ENCODE measurements at places on chromosomes 12 and 14.

DNA sequence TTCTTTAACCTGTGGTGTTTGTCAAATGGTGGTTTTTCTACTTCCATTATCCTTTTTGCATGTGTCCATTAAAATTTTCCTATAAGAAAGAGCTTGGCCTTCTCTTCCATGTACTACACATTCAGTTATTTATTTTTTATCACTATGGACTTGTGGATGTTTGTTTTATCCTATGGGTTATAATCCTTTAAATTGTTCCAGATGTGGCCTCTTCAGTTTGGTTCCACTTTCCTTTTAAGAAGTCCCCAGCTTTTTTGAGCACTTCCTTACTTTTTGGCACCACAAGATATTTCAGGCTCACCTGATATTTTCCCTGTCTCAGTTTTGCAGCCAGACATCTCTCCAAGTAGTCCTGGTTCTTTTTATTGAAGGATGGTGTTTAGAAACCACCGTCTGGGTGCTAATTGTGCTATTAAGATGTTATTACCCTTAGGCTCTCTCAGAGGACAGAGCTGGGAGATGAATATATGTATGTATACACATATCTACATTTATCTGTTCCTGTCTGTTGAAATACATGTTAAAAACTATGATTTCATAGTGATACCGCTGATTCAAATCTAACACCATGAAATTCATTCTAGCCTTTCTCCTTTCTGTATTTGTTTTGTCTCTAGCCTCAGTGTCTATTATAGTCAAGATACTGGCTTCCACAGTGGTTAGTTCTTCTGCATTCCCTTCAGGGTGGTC is 408.5 kb upstream of the RGS6 start:
- no peak for DNase-seq

DNA sequence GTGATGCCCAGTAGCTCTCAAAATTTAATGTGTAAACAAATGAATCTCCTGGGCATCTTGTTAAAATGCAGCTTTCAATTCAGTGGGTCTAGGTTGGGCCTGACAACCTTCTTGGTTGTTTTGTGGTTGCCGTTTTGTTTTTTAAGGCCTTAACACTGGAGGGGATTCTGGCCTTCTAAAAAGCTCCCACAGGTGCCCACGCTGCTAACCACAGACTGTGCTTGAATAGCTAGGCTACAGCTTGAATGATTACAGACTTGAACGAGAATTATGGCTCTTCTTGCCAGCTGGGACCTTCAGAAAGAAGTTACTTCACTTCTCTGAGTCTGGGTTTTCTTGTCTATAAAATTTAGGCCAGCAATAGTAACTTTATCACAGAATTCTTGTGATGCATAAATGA is 1.3 kb upstream of the FLVCR2 start:
- no peak for DNase-seq

DNA sequence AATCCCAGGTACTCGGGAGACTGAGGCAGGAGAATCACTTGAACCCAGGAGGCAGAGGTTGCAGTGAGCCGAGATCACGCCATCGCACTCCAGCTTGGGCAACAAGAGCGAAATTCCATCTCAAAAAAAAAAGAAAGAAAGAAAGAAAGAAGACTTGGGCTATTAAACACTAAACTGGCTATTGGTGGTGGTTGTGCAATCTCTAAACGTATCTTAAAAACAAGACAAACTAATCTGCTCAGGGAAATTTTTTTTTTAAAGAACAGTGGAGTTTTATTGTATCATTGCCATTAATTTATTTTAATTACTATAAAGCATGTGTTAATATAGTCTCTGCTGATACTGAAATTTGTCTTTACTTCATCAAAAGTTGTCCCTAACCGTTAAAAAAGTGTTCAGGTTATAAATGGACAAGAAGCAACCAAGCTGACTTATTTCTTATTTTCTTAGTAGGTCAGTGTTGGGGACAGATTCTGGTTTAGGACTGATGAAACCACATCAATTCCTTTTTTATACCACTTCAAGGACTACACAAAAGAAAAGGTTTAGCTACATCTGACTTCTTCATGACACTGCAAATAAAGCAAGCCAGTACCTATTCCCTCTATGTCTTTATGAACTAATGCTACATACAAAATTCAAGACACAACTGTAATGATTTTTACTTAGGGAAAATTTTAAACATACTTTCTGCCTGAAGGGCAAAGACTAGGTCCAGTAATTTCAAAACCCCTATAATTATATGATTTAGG is 68.7 kb upstream of the KRAS start:
- DNase-seq = no peak

- no peak for DNase-seq
These were observed 51.2 kb downstream of the PITPNM2 start for GRCh38 chr12:123099560-123100192.

GRCh38 chr12:127126260-127126628 is 1140.7 kb upstream of the TMEM132C start:
- no peak for DNase-seq

DNA sequence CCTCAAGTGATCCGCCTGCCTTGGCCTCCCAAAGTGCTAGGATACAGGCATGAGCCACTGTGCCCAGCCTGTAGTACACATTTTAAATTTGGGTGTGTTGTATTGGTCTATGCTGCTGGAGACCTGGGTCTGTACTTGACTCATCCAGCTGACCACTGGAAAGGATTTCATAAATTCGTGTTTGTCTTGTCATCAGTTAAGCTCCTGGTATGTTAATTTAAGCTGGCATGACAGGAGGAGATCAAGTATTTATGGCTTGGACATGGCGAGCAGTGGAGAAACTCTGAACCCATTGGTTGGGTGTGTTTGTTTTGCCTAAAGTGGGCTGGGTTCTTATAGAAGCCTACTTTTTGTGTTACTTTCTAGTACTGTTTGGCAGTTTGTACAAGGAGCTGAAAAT is 24.2 kb downstream of the YY1 start:
- DNase-seq = no peak

GRCh38 chr12:2960390-2960956 is 1.3 kb downstream of the TEAD4 start:
- DNase-seq = no peak

DNA sequence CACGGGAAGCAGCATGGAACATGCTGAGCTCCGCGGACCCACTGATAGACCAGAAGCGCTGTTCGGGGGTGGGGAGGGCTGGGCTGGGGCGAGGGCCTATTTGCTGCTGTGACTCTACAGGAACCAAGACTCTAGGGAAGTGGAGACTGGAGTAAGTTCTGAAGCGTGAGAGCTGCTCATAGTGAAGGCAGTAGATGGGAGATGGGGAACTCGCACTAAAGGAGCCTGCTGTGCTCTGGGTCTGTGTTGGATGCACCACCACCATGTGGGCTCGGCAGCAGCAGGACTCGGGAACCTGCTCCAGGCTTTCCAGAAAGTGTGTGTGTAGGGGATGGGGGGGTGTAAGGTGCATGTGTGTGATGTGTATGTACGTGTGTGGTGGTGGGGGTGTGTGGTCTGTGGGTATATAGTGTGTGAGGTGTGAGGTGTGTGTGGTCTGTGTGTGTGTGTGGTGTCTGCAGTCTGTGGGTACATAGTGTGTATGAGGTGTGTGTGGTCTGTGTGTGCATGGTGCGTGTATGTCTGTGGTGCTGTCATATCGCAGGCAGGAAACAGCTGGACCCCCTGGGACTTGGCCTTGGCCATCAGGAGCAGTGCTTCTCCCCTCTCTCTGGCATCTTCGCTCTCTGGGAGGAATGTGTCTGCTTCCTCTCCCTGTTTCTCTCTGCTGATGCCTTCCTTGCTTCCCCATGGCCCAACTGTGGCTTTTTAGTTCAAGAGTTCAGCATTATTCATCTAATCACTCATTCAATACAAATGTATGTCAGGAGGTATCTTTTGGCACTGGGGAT is 378.9 kb downstream of the FUT8 start:
- no peak for DNase-seq

- no peak for DNase-seq
These were observed 41.5 kb downstream of the FRS2 start for GRCh38 chr12:69511469-69512267.

GRCh38 chr12:130559806-130560205 is 156.3 kb downstream of the RIMBP2 start:
- no peak for DNase-seq

- no peak for DNase-seq
These were observed 20.0 kb downstream of the MAP3K9 start for GRCh38 chr14:70789361-70789760.

GRCh38 chr12:123390498-123391426 is 6.8 kb downstream of the KMT5A start:
- DNase-seq = no peak

GRCh38 chr12:29695800-29696199 is 87.9 kb downstream of the TMTC1 start:
- DNase-seq = no peak

- peak; percentile 62 for DNase-seq
These were observed 231.4 kb downstream of the PCNX1 start for GRCh38 chr14:71138448-71139293.

GRCh38 chr14:63573581-63573980 is 30.4 kb upstream of the PPP2R5E start:
- DNase-seq = no peak

GRCh38 chr12:110344657-110345056 is 58.9 kb downstream of the ANAPC7 start:
- no peak for DNase-seq

DNA sequence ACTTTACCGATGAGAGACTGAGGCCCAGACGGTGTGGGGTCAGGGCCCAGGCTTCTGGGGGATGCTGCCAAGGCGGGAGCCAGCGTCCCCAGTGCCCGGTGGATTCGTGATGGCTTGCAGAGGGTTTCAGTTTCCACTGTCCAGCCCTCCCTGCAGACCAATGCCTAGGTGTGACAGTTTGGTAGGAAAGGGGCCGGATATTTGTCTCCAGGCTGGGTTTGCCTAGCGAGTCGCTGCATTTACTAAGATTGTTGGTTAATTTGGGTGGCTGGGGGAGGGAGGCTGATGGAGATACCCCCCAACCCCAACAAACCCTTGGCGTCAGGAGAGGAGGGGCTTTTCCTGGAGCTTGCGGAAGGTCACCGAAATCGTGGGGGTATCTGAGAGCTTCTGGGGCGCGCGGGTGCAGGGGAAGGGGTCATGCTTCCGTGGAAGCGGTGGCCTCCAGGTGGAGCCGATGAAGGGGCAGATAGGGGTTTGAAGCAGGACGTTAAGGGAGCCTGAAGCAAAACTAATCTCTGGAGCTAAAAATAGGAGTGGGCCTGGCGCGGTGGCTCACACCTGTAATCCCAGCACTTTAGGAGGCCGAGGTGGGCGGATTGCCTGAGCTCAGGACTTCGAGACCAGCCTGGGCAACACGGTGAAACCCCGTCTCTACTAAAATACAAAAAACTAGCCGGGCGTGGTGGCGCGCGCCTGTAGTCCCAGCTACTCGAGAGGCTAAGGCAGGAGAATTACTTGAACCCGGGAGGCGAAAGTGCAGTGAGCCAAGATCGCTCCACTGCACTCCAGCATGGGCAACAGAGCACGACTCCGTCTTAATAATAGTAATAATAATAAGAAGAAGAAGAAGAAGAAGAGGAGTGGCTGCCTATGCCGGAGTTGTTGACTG is 1.1 kb upstream of the CDC42BPB start:
- DNase-seq = no peak

DNA sequence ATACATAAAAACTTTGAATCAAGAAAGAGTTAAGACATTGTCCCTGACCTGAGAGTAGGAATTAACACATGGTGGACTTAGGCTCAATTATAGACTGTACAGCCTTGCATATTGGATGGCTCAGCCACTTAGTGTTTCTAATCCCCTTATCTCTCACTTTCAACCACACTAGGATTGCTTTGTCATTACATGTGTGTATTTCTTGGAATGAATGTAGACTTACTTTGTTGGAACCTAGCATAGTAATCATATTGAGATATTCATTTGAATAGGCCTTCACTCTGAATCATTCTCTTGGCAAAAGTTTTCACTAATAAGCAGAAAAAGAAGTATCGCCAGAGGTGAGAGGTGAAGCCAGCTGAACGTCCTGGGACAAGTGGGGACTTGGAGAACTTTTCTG is 1973.9 kb upstream of the FLRT2 start:
- no peak for DNase-seq

GRCh38 chr12:98227162-98227561 is 288.2 kb upstream of the TMPO start:
- no peak for DNase-seq

GRCh38 chr12:92079054-92079385 is 66.6 kb downstream of the BTG1 start:
- DNase-seq = no peak

DNA sequence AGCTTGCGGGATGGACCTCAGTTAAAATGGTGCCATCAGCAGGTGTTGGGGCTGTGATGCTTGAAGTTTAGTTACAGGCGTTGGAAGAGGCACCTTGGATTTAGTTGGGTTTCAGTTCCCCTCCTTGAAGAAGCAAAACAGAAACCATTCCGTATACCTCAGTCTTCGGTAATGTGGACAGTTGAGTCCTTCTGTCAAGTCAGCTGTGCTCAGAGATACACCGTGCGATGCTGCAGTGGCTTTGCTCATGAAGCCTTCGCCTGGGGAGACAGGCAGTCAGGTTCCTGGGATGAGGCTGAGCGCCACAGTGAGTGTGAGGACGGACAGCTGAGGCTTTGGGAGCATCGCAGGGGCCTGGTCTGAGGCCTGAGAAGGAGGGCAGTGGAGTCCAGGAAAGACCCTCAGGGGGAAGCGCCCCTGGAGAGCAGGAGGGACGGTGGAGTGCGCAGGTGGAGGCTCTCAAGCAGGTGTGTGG is 7.4 kb downstream of the RAN start:
- no peak for DNase-seq

DNA sequence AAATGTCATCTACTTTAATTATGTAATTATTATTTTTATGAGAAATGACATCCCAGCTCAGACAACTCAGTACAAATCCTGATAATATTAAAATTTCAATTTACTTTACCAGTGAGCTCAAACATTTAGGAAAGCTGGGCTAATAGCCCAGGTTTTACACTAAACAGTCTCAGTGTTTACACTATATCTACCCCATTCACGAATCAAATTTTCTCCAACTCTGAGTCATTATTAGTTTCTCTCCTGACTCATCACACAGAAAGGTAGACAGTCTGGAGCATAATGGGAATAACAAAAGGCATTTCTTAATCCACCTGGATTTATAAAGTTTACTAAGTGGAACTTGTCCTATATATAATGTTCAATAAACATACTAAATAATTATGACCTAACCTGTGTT is 5.7 kb downstream of the PAWR start:
- DNase-seq = no peak
